ENCODE measurements at places on chromosomes 3 and 15.

- no peak for DNase-seq
Observed at GRCh38 chr3:52679811-52680210, 5.9 kb downstream of the PBRM1 start.

DNA sequence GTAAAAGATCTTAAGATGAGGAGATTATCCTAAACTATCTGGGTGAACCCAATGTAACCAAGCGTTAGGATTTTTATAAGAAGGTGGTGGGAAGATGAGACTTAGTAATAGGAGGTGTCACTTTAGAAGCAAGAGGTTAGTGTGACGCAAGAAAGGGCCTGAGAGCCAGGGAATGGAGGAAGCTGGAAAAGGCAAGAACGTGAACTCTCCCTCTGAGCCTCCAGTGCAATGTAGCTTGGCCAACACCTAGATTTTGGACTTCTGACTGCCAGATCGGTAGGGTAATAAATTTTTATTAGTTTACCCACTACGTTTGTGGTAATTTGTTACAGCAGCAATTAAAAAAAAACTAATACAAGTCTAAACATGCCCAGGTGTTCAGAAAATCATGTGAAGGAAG is 20.8 kb upstream of the CNTN6 start:
- no peak for DNase-seq

- no peak for DNase-seq
Observed at GRCh38 chr3:81744366-81744765, 17.1 kb downstream of the GBE1 start.

DNA sequence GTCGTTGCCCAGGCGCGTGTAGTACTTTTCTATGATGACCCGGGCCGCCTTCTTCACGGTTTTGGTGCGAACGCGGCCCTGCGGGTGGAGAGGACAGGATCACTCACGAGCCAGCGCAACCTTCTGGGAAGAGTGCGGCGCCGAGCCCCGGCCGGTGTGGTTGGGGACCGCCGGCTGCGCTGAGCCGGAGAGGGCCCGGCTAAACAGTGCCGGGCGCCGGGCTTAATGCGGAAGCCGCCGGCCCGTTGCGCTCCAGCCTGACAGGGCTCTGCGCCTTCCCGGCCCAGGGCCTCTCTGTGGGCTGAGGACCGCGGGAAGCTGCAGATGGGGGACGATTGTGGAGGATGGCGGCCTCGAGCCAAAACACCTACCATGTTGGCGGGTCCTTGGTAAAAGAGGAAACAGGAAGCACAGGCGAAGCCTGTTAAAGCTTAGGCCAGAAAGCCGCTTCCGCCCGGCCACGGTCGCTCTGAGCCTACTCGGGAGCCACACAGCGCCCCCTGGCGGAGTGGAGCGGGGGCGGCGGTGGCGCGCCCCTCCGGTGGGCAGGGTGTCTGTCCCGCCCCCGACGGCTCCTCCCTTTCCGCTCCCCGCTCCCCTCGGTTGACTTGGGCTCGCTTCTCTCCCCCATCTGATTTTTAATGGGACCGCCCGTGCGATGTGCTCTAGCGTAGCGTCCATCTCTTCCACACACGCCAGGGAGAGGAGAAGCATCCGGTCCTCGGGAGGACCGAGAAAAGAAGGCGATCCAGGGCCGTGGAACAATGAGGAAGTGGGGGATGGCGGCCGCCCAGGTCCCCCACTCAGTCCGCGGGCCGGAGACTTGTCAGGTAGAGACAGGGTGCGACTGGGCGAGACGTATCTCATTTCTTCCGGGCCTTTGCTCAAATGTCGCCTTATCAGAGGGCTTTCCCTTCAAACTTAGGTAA is at the start of gene RPS17:
TSS of gene RPS17 (minus strand) at position 403 of the 929 bp plus-strand sequence. CDS start at position 374, 29 bp downstream.
- peak; percentile 98 for DNase-seq

GRCh38 chr3:166296179-166296783 is 459.1 kb upstream of the BCHE start:
- DNase-seq, result no peak

DNA sequence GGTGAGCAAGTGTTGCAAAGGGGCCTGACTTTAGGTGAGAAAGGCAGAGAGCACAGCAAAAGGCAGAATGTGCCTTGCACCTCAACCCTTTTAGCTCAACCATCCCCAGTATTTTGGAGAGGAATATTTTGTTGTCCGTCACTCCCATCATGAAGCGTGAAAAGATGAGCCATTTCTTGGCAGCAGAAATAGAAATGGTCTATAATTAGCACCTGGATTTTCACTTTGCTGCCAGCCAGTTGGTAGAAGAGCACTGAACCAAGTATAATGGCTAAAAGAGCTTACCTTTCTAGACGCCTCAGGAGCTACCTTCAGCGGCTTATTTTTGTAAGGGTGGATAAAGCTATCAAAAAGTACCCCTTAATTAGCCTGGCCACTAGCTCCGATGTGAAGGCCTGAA is 406.7 kb downstream of the OCA2 start:
- DNase-seq, result no peak

DNA sequence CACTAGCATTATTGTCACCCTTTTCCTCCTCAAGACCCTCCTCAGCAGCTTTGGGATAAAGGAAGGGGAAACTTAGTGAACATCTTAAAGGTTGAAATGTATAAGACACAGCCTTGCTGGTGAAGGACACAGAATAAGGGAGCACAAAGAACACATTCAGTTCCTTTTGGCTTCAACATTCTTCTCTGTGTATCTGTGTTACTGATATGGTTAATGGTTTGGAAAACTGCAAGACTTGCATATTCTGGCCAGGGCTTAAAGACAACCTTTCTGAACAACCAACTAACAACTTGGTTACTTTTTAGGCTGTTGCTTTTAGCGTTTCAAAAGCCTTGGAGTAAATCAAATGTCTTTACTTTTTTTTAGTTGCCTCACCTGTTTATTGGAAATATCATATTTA is 680.5 kb downstream of the MECOM start:
- DNase-seq, result no peak
